ENCODE measurements at places on chromosomes 3 and 15.

DNA sequence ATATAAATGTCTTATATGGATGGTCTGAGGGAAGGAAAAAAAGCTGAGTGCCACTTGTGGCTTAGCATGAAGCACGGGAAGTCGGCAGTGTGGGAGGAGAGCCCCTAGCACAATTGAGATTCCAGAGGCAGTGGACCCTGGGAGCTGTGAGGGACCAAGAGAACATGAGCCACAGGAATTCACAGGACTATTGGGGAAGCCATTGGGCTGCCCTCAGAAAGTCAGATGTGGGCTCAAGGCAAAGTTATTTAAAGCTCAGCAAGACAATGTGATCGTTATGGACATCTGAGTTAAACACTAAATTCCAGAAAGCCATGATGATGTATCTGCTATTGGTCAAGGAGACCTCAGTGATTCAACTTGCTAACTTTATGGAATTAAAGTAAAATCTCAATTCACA lies 380.8 kb upstream of the IL12A start:
- no peak for DNase-seq

DNA sequence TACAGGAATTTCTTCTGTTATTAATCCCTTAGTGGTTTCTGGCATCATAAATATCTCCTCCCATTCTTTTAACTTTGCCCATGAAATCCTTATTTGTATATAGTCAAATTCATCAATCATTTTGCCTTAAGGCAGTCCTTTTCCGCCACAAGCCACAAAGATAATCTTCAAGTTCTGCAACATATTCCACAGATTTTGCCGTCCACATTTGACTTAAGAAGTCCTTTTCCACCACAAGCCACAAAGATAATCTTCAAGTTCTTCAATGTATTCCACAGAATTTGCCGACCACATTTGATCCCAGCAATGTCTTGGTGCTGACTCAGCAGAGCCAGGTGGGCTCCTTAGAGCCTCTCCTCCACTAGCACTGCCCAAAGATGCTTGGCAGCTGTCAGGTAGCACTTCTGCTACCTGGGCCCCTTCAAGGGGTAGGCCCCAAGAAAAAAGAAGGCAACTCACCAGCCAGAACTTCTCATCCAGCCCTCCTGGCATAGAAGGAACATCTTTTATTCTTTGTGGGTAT lies 35.0 kb downstream of the SEC22C start:
- DNase-seq, result no peak

- DNase-seq, result no peak
These were observed 318.6 kb upstream of the SATB1 start for GRCh38 chr3:18743761-18744160.

- DNase-seq, result no peak
These were observed 63.7 kb downstream of the ZIC1 start for GRCh38 chr3:147472846-147473245.

GRCh38 chr3:179591313-179591712 lies 13.1 kb downstream of the MRPL47 start:
- no peak for DNase-seq

- no peak for DNase-seq
These were observed 55.8 kb downstream of the TBL1XR1 start for GRCh38 chr3:177141471-177141870.

DNA sequence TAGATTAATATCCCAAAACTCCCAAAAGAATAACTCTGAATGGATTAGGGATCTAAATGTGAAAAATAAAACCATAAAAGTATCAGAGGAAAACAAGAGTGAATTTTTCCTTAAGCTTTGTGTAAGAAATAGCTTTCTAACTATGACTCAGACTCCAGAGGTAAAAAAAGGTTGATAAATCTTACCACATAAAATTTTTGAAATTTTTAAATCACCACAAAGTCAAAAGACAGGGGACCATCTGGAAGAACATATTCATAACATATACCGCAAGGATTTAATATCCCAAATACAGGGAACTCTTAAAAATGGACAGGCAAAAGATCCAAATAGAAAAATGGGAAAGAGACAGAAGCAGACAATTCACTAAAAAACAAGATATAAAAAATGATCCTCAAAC lies 145.0 kb downstream of the ARNT2 start:
- DNase-seq, result peak; percentile 67

DNA sequence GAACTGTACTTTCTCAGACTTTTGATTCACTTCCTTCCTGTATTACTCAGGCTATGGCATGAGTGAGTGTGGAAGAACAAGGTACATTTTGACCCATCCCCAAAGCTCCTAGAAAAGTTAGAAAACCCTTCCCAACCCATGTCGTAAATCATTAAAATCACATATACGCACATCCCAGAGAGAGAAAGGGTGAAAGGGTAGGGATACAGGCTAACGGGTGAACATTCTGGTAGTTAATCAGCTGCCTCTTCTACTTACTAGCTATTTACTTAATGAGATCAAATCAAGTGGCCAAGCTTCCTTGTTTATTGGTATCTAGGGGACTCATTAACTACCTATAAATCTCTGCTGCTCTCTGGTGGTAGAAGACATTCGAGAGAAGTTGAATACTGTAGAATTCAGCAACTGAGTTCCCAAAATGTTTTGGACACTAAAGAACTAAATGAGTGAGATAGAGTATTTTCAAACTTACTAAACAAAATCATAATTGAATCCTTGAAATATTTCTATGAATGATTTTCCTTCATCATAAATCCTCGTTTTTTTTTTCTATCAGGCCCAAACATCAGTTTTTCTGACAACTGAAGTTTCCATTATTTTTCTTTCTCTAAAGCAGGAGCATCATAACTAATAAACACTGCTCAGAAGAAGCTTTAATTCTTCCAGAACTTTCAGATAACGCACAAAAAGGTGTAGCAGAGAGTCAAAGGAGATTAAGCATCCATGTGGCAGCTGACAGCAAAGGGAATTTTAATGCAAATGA lies 124.2 kb downstream of the IMPG2 start:
- peak; percentile 70 for DNase-seq
